Stimulated activated CD4-positive, alpha-beta T cell treated with anti-CD3 and anti-CD28 coated beads, Interleukin-1b, Interleukin-23, amount 100 ng/mL, for 24 hours (primary cell): ENCODE measurements at places on chromosomes 7 and 10.

- DNase-seq = no peak
Observed at GRCh38 chr10:33157103-33157502, 177.4 kb downstream of the NRP1 start.

DNA sequence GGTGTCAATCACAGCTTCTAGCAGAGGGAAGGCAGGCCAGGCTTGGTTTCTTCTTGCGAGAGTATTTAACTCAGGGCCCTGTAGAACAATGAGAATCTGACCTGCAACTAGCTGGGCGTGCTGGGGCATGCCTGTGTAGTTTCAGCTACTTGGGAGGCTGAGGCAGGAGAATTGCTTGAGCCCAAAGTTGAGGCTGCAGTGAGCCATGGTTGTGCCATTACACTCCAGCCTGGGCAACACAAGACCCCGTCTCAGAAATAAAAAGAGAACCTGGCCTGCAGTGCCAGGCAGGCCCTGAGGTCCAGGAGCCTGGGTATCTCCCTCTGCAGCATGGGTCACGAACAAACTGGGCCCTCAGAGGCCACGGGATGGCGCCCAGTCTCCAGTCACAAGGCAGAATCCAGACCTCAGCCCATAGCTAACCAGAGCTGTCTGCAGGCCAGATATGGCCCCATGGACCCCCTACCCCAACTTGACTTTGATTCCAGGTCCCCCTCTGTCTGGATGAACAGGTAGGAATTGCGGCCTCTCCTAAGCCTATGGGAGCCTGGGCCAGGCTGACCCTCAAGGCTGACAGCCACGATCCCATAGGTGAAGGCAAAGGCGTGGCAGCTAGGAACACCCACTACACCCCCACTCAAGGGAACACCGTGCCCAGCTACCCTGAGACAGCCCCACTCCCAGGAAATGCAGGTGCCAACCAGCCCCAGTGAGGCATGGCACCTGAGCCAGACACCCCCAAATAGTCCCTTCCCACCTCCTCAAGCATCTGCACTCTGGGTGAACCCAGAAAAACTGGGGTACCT lies 102.7 kb upstream of the TNRC18 start:
- DNase-seq = no peak

DNA sequence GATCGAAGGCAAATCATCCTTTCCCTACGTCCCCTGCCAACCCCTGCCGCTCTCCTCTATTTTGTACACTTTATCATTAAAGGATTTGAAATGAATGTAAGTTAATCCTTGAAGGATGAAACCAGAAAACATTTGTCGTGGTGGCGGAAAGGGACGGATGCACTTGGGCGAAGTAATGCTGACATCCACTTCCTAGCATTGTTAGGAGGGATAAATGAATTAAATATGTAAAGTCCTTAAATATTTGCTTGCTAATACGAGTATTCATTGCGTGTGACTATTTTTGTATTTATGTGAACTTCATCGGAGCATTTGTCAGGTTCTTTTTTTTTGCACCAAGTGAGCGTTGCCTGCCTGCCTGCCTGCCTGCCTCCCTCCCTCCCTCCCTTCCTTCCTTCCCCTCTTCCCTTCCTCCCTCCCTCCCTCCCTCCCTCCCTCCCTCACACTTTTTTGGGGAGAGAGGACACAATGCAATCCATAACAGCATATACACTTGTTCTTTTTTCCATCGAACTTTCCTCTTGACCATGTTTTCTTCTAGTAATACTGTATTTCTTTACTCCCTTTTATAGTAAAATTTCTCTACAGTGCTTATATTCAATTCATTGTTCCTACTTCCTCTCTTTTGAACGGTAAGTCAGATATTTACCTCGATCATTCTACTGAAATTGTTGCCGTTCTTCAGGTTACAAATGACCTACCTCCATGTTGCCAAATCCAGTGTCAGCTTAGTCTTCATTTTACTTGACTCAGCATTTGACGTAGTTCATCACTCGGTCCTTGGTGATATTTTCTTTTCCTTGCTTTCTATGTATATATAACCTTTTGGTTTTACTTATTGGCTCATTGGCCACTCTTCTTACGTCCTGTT lies 831 bp downstream of the CCDC7 start:
- DNase-seq = no peak

DNA sequence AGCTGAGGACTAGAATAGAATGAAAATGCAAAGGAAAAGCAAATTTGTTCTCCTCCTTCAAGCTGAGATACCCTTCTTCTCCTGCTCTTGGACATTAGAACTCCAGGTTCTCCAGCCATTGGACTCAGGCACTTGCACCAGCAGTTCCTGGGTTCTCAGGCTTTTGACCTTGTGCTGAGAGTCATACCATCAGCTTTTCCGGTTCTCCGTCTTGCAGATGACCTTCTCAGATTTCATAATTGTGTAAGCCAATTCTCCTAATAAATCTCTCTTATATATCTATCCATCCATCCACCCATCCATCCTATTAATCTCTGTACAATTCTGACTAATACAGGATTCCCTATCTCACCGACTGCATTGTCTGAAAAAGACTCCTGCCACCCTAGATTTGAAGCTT lies 108.3 kb downstream of the AHR start:
- no peak for DNase-seq

GRCh38 chr7:150744041-150744656 lies 6.9 kb downstream of the GIMAP5 start:
- DNase-seq = no peak

GRCh38 chr7:99030951-99031350 lies 113.0 kb downstream of the SMURF1 start:
- no peak for DNase-seq

- no peak for DNase-seq
Observed at GRCh38 chr7:151699928-151700319, 177.0 kb downstream of the PRKAG2 start.

DNA sequence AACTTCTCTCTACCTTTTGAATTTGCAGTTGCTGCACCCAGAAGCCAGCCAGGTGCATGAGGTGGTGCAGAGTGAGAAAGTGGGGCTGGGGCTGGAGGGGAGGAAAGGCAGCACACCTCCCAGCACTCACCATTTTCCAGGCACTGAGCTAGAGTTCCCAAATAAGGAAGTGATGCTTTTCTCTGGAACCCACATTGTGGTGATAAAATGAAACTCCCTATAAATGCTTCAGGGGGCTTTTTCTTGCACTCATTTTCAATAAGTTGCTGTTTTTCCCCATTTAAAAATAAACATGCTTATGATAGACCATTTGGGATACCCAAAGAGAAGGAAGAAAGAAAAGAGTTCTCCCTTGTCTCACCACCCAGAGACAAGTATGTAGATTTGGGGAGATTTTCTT lies 42.8 kb upstream of the TNS3 start:
- no peak for DNase-seq

GRCh38 chr7:130899071-130899560 lies 165.1 kb upstream of the KLF14 start:
- no peak for DNase-seq

GRCh38 chr10:58518775-58519174 lies 6.1 kb downstream of the BICC1 start:
- DNase-seq = no peak

DNA sequence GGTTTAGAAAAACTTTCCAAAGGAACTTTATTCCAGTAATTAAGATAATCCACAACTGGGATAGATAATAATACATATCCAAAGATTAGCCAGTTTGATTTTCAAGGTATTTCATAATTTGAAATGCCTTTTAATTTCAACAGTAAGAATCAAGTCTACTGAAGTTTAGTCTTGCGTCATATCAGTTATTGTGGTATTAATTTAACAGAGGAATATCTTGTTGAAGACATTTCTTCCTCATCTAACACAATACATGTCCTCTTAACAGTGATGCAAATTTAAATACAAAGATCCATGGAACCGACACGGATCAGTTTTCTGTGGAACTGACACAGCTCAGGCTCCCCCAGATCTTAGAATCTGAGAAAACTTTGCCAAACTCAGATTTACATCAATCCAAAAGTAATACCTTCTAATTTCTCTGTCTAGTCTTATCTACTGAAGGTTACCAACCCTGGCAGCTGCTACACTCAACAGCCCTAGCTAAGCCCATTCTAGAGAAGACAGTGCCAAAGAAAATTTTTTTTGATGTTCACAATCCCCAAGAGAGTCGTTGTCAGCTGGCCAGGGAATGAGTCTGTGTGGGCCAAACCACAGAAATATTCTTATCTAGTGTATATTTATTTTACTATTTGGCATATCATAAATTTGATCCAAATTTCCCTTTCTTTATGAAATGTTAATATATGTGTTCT lies 365.2 kb upstream of the MEOX2 start:
- DNase-seq = no peak

- no peak for DNase-seq
Observed at GRCh38 chr10:126094537-126094936, 198.2 kb downstream of the FANK1 start.

DNA sequence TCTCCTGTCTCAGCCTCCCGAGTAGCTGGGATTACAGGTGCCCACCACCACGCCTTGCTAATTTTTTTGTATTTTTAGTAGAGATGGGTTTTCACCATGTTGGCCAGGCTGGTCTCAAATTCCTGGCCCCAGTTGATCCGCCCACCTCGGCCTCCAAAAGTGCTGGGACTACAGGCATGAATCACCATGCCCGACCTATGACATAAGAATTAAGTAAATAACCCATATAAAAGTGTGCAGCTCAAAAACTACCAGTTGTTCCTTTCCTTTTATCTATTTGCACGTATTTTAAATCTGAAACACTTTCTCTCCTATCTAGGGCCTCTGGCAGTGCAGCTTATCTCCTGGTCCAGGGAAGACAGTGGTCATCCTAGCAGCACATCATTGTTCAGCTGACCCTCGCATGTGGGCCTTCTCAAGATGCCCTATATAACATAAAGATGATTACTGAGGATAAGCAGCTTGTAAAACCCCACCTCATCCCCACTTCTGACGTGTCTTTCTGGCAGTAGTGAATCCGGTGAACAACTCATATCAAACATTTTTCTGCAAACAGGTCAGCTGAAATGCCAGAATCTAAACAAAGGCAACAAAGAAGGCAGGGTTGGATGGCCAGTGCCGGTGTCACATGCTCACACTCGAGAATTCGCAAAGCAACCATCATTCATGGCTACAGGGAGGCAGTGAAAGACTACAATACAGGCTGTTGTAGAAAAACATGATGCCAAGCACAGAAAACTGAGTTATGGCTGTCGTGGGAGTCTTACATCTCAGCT lies 36.0 kb upstream of the KCNIP2 start:
- DNase-seq = no peak

DNA sequence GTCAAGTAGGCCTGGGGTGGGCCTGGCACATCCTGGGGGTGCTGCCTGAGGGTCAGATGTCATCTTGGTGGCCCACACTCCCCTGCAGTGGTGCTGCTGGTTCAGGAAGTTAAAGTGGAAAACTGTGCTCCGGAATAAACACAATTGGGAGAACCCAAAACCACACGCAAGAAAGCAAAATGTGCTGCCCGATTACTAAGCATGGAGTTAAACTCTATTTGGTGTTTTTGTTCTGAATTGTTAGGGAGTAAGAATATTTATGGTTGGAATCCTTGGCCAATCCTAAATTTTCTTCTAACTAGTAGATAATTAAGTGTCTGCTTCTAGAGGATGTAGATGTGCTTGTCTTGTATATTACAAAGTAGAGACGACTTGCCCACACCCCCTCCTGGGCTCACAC lies 131.4 kb downstream of the MGMT start:
- no peak for DNase-seq

DNA sequence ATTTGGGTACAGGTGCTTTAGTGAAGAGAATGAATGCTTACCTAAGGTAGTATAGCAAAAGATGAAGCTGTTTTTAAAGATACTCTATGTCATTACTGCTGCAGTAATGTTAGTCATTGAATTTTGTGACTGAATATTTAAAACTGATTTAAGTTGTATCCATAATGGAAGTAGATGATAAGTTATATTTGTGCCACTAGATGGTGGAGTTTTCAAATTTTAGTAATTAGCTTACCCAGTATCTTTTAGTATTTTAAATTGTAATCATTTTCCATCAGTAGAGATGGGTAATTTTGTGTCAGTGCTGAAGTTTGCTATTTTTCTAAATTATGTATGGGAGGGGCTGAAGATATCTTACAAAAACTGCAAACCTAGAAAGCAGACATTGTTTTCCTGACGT lies 25.2 kb downstream of the HBP1 start:
- DNase-seq = no peak

DNA sequence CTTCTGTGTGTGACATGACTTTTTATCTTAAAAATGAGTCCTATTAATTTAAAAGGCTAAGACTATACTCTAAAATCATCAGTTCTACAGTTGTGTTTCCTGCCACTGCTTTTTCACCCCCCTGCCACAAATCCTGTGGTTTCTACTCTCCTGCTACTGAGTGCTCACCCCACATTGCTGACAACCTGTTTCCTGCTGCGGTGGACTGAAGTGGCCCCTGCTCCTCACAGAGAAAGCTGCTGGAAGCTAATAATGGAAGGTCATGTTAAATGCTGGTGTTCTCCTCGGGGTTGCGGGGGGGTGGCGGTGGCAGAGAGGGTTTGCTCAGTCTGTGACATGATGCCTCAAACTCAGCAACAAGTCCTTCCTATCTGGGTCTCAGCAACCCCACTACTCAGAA lies 113.2 kb upstream of the INHBA start:
- DNase-seq = no peak
